SJSA1 (cell line): ENCODE measurements at places on chromosomes 5 and 9. TPM values are rescaled to one million over a fixed set of nuclear protein-coding genes. Genes with fewer than 3 reads are reported as not detected.

Gene MEF2C
- 29.8 and 39.3 TPM in 2 replicates for total RNA-seq

Gene PDGFRB
- 98.6 and 113 TPM in 2 replicates for total RNA-seq

Gene IDNK
- 2.1 and 2.6 TPM in 2 replicates for total RNA-seq

Gene FBP2
- total RNA-seq: not detected in 2 replicates

Gene MYMK
- total RNA-seq: not detected in 2 replicates

Gene IL3
- not detected in 2 replicates for total RNA-seq

Gene SLC2A8
- total RNA-seq: 17.4 and 35.2 TPM in 2 replicates

- no peak for DNase-seq
Observed at GRCh38 chr9:73133022-73133651, 18.5 kb upstream of the ANXA1 start.

DNA sequence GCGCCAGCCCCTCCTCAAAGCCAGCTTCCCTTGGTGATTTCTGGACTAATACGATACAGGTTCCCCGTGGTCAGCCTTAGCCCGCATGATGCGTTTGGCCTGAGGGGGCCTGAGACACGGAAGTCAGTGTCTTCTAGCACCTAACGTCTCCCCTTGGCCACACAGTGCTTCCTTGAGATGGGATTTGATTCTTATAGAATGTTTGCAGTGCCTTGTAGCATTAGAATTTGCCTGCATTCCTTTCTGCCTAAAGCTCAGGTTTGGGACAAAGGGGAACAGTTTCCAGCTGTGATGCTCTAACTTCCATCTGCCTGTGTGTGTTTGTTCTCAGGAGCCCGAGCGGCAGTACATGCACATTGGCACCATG, 34.4 kb downstream of the CFAP90 start:
- DNase-seq: no peak

DNA sequence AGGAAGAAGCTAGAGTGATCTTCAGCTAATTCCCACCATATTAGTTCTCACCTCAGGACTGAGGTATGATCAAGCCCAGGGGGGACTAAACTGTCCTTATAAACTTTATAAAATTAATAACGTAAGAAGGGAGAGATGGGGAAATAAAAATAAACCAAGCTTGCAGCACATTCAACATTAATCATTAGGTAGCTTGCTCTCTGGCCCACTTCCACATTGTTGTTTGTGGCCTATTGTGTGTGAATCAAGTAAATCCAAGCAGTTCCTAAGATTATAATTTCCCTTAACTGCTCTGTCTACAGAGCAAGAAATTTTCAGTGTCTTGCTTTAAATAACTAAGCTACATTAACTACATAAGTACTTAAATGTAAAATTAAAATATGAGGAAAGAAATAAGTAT, 131.3 kb upstream of the ABCA1 start:
- no peak for DNase-seq

GRCh38 chr5:158039911-158040347, 181.0 kb upstream of the CLINT1 start:
- no peak for DNase-seq

- DNase-seq: no peak
Observed at GRCh38 chr9:81396528-81396927, 292.8 kb downstream of the TLE1 start.

GRCh38 chr9:122364117-122364782, 6.6 kb upstream of the PTGS1 start:
- no peak for DNase-seq

GRCh38 chr9:80787636-80788035, 901.7 kb downstream of the TLE1 start:
- no peak for DNase-seq

DNA sequence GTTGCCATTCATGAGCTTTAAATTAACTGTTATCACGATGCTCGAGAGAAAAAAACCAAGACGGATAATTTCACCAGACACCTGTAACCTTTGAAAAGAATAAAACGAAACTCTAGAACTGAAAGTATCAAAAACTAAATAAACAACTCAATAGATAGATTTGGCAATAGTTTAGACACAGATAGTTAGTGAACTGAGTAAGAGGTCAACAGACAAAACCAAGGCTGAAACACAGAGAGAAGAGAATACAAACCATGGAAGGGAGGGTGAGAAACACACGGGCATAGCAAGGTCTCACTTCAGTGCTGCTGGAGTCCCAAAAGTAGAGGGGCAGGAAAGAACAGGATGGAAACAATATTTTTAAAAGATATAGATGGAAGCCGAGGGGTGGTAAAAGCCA, 3.3 kb upstream of the OR2V1 start:
- no peak for DNase-seq

DNA sequence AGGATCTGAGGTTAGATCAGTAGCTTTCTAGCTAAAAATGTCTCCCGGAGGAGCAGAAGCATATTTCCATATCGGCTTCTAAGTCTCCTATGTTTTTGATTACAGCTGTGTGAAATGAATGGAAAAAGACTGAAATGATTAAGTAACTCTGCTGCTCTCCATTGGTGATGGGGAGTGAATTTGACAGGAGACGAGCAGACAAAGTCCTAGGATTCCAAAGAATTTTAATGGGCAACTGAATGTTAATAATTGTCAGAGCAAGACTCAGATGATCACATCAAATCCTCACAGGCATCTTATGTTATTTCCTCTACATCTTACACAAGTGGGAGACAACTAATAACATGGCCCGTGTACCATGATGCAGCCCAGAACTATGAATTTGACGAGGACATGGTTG, 66.8 kb downstream of the LIX1 start:
- no peak for DNase-seq

DNA sequence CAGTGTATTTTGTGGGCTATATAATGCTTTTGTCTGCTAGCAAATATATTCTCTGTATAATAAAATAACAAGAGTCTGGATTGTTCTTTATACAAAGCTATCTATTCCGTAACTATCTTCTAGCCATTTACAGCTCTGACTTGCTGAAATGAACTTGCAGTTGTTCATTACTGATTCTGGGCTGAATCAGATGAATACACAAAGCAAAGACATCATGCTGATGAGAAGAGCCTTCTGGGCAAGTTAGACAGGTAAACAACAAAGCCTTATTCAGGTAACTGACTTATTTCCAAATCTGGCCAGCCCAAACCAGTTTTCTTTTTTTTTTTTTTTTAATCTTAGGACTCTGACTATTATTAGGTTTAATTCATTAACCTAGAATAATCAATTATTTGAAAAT, 255.5 kb downstream of the KIAA0825 start:
- no peak for DNase-seq

DNA sequence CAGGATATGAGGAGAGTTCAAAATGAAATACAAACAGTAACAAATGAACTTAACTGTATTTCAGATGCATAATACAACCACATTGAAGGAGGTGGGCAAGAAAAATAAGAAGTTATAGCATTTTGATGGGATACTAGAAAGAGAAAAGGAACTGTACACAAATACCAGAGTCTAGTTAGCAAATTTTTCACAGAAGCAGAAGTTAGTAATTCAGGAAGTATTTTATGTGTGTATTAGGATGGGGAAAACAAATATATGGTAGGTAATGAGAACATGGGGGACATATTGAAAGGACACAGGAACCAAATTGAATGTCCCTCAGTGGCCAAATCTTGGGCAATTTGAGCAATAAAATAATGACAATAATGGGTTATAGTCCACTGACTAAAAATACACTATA, 18.4 kb downstream of the GM2A start:
- no peak for DNase-seq

- no peak for DNase-seq
Observed at GRCh38 chr5:170297589-170298462, at the start of gene LCP2. Gene LCP2, minus strand, starts transcription at chr5:170297777. Its CDS starts 166 bp downstream, at chr5:170297611.

GRCh38 chr9:128027705-128028104, 39.4 kb downstream of the NAIF1 start:
- DNase-seq: no peak

DNA sequence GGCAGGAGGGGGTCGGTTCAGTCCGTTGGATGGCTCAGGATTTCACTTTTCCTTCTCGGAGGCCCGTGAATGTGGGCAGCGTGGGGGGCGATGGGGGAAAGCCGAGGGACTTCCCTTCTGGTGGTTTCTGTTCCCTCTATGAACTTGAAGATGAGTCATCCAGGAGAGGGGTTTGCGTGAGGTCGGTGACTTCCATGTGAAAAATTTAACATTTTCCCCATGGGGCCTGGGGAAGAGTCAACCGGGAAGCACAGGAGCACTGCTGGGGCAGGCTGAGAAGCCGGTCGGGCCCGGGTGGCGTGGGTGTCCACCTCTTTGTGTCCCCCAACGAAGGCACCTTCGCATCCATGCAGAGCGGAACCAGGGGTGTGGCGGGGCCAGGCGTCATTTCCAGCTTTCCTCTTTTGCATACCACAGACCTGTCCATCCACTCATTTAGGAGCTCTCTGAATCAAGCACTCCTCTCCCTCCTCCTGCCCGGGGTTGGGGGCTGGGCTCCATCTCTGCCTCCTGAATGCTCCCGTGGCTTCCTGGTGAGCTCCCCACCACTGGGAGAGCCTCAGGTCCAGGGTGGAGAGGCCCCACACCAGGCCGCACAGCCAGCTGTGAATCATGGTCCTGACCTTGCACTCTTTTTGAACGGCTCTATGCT, 68.4 kb downstream of the ANKRD33B start:
- DNase-seq: peak; percentile 97

DNA sequence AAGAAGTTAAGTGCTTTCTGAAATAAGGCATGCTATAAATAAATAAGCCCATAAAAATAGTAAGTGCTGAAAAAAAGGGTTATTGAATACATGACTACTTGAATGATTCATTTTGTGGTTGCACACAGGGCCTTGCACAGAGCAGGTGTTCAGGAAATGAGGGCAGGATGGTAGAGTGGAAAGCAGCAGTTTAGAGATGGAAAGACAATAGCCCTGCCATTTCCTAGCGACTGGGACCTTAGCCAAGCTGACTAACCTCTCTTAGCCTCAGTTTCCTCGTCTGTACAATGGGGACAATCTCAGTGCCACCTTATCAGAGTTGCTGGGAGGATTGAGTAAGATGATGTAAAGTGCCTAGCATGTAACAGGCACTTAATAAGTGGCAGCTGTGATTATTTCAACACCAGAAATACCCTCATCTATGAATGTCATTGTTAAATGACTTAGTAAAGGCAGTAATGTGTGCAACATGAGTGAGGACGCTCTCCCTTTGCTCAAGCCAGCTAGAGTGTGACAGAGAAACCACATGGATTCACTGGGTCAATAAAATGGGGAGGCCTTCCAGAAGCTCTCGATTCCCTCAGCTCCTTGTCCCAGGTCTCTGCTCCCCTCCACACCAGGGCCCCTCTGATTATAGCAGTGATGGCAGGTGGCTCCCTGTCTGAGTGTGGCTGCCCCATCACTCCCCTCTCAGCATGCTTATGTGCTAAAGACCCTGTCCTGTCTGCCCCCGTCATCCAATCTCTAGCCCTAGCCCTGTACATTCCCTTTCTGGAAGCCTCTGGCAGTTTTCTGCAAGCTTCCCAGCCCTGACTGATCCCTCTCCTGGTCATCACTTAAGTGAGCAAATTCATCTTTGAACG, 16.0 kb upstream of the PHF19 start:
- no peak for DNase-seq

GRCh38 chr5:59246145-59246869, 647.2 kb downstream of the PDE4D start:
- DNase-seq: no peak
